Activated CD4-positive, alpha-beta memory T cell treated with anti-CD3 and anti-CD28 coated beads, Interleukin-2, amount 10 ng/mL, durations not matched to agents 7 days and 5 days (primary cell): ENCODE measurements at places on chromosomes 6 and 20.

DNA sequence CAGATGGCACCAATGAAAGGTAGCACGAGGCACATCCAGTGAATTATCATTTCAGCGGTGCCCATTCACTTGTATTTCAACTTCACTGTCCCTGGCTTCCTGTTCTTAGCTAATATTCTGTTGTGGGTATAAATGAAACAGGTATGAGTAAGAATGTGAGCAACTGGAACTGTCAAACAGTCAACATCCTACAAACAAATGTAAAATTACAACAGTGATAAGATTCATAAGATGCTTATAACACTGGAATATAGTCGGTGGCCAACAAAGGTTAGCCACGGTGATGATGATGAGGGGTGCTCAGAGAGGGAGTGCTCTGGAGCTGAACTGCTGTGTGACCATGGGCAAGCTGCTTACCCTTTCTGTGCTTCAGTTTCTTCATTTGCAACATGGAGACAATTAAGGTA lies 74.9 kb upstream of the TOX2 start:
- no peak for DNase-seq

GRCh38 chr6:44512868-44513741 lies 125.6 kb downstream of the CDC5L start:
- no peak for DNase-seq

DNA sequence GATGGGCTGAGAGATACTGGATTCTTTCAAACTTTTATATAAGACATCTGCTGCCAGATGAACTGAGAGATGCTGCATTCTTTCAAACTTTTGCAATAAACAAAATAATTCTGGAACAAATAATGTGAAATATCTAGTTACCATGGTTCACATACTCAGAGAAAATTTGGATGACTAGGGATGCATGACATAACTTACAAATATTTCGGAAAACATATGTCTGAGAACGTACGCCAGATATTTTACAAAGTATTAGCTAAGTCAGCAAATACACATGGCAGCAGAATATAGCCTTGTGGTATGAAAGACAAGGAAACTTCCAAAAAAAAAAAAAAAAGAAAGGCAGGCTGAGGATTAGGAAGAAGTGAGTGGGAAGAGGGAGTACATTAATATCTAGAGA lies 113.3 kb upstream of the TRAF3IP2 start:
- DNase-seq, result no peak

- no peak for DNase-seq
Observed at GRCh38 chr6:51494342-51494741, 593.1 kb downstream of the PKHD1 start.

- DNase-seq, result peak; percentile 22
Observed at GRCh38 chr20:478949-479429, 16.7 kb upstream of the TBC1D20 start.

- DNase-seq, result peak; percentile 91
Observed at GRCh38 chr6:31462964-31463870, 34.7 kb upstream of the MICB start.

DNA sequence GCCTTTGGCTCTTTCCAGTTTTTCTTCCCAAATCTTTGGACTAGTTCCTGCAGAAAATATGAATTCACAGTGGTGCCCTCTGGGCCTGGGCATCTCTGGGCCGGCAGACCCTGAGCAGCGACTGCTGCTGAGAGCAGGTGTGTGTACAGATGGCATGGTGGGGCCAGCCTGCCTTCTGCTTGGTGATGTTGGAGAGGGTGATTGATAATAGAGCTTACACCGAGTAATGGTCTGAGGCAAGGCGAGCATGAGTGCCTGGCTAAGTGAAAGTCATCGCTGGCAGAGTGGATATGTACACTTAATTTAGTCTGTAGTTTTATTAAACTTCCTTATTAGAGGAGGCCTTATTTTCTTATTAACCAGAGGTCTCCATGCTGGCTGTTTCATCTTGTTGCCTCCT lies 156.9 kb downstream of the CDKAL1 start:
- no peak for DNase-seq

- no peak for DNase-seq
Observed at GRCh38 chr20:60586269-60587050, 628.2 kb downstream of the CDH26 start.

DNA sequence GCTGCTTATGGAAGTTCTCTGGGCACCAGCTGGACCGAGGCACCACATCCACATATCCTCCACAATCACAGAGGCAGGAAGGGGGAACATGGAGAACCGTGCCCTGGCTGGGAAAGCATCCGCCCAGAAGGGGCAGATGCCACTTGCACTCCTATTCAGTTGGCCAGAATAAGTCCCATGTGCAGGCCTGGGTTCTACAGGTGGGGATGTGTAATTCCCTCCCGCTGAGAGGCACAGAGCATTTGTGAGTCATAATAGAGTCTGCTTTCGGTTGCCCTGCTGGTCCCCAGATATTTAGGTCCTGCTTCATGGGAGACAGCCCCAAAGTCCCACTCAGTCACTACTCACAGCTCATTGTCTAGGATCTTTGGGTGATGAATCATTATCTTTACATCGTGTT lies 104.0 kb downstream of the PHACTR3 start:
- DNase-seq, result no peak

- no peak for DNase-seq
Observed at GRCh38 chr20:20368418-20369249, 730 bp downstream of the INSM1 start.

DNA sequence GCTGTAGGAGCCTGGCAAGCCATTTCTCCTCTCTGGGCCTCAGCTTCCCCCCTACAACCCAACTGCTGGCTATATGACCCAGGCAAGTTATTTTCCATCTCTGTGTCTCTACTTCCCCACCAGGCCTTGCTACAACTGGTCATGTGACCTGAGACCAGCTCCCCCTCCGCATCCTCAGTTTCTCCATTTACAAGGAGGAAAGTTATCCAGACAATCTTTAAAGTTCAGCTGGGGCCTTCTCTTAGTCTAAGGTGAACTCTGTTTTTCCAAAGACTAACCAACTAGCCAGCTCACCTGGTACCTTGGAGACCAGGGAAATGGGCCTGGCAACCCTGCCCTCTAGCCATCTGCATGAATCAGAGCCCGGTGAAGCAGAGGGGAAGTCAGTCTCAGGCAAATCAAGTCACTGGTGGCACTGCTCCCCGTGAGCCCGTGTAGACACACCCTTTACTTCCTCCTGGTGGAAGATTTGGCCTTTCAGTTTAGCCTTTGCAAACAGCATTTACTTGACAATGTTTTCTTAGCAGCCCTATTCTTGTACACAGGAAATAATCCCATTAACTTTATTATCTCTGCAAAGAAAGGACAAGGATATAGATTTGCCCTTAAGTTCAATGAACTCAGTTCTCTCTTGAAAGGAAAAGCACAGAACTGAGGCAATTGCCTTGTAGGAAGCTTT lies 157.7 kb downstream of the VEGFA start:
- no peak for DNase-seq

GRCh38 chr6:81241126-81242041 lies 511.1 kb downstream of the TENT5A start:
- no peak for DNase-seq

DNA sequence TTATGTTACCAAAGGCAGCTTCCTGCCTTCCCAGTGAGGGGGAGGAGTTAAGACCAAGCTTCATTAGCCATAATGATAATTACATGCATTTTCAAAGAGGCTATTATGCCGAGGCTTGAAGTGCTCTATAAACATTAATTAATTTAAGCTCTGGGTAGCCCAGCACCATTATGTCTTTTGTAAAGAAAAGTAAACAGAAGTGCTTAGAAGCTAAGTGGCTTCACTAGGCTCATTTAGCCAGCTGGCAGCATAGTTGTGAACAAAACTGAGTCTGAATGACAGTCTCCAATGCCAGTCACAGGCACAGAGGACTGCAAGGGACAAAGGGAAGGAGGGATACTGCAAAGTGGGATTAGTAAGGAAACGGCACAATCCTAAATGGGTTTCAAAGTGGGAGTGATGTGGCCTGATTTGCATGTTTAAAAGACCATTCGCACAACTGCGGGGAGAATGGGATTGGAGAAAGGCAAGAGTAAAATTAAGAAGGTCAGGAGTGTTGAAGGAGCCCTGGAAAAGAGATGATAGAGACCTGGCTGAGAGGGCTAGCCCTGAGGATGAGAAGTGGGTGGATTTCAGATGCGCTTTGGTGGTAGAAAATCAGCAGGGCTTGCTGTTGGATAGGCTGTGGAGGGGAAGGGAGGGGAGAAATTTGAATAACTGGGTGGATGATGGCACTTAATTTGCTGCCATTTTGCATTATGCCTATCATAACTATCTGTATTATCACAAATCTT lies 20.1 kb upstream of the ISM1 start:
- no peak for DNase-seq

- DNase-seq, result no peak
Observed at GRCh38 chr6:109103942-109104341, 8.6 kb downstream of the CEP57L1 start.
